CD8-positive, alpha-beta memory T cell (primary cell): ENCODE measurements at places on chromosomes 7 and 10.

DNA sequence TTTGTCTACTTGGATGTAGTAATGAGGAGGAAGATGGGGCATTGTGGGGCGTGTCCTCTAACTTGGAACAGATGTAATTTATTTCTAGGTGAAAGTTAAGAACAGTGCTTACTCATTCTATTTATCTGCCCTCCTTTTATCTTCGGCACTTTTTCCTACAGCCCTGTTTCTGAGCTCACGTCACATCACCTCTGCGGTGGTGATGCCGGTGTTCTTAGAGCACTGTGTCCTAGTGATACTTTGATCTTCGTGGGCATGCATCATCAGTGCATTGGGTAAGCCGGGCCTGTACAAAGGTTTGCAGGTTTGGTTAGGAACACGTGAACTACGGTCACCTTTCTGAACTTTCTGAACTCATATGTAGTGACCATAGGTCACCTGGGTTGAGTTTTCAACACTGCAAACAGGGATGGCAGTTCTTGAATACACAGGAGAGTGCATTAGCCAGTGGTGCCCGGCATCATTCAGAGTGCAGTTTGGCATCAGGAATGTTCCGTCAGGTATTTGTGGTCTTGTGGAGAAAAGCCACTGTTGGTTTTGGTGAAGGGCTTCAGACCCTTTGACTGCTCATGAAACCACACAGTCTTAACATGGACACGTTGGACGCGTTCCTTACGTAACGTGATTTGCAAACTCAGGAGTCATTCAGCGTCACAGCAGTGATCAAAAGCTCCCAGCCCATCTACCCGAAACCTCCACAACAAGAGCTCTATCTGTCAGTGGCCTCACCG is 5.6 kb downstream of the POR start:
- no peak for DNase-seq

DNA sequence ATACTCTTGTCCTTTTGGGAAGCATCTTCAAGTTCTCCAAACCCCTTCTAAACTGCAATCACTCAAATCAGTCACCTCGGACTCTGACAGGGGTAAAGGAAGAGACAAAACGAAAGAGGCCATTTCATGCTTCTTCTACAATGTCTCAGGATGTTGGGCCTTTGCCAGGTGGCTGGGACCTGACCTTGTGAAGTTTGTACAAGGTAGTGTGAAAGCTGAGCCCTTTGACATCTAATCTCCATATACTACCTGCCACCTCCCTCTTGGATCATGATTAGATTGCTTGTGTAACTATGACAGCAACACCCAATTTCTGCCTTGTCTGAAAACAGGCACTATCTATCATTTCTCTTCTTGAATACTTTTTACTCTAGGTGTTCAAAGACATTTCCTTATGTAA is 35.1 kb upstream of the PDLIM1 start:
- DNase-seq, result no peak

- no peak for DNase-seq
Observed at GRCh38 chr10:105864854-105865253, 1223.8 kb downstream of the SORCS3 start.

- no peak for DNase-seq
Observed at GRCh38 chr7:117946151-117946633, 73.0 kb upstream of the CTTNBP2 start.

- DNase-seq, result no peak
Observed at GRCh38 chr7:148723846-148724245, 25.1 kb downstream of the CUL1 start.

DNA sequence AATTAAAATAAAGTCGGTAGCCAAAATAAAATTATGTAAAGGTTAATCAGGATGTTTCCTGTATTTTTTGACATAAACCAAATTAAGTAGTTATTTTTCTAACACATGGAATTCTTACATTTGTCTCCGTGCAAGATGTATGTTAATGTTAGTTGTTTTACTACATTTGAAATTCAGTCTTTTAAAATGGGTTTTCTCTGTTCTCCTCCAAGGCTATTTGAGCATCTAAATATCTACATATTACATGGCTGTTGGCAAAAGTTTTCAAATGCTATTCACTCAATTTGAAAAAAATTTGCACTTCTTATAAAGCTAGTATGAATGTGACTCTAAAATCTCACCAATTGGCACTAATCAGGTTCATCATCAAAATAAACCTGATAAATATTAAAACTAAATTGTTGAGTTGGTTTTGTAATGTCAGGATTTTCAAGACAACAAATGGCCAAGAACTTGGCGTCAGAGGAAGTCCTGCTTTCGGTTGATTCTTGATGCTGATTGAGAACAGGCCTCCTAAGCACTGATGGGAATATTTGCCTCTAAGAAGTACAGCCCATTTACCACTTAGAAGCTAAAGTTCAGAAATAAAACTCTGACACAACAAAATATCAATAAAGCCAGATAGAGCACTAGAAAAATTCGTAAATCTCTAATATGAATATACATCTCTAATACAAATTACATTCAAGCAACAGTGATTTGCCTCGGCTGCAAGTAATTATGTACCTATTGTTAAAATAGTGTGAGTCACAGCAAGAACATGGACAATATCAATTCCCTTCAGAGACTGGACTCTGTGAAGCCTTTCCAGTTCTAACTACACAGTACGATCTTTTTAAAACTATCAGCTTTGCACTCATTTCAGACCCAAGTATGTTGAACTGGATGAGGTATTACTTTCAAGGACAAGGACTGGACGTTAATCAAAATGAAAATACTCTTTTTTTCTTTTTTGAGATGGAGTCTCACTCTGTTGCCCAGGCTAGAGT is 733.1 kb upstream of the C7orf33 start:
- no peak for DNase-seq

GRCh38 chr10:96556003-96556402 is 30.8 kb downstream of the TM9SF3 start:
- DNase-seq, result no peak
